ENCODE measurements at places on chromosomes 11 and 22.

- DNase-seq, result no peak
These were observed 50.9 kb upstream of the NFRKB start for GRCh38 chr11:129946256-129946655.

GRCh38 chr22:40310768-40311120 lies 35.6 kb upstream of the ADSL start:
- no peak for DNase-seq

DNA sequence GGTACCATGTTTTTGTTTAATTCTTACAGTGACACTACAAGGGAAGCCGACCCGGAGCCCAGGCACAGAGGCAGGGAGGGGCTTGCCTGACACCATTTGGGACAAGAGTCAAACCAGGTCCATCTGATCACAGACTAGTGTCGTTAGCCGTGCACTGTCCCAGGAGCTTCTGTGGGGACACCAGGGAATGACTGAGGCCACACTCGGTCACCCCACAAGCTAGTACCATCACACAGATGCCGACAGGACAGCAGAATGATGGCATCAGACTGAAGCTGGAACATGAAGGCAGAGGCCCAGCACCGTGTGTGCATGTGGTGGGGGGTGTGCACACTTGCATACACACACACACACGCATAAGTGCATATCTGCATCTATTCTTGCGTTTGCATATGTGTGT lies 61.5 kb upstream of the NECTIN1 start:
- DNase-seq, result no peak

DNA sequence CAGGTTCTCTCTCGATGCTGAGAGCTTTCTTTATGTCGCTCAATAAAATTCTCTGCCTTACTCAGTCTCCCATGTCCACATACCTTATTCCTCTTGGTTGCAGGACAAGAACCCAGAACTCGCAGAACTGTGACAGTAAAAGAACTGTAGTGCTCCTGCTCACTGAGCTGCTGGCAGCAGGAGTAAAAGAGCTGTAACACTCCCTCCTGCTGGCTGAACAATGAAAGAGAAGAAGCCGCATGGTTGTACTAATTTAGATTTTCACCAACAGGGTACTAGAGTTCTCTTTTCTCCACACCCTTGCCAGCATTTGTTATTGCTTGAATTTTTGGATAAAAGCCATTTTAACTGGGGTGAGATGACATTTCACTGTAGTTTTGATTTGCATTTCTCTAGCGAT lies 433.2 kb downstream of the GUCY1A2 start:
- DNase-seq, result no peak

DNA sequence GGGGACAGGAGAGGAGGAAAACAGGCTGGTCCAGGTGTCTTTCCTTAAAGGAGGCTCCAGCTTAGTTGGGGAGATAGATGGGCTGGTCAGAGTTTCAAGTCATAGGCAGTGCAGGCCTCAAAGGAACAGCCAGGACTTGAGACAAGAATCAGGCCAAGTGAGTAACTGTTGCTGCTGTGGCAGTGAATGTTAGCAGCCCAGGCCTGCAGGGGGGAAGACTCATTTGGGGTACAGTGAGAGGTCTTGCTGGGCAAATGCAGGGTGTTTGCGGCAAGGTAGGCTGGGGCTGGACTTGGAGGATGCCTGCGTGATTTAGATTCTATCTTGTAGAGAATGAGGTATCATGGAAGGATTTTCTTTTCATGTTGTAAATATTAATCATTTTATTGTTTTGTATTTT lies 24.1 kb downstream of the PTPRJ start:
- no peak for DNase-seq

GRCh38 chr11:3745161-3745560 lies 52.2 kb downstream of the NUP98 start:
- no peak for DNase-seq

GRCh38 chr11:129743112-129743815 lies 72.4 kb upstream of the TMEM45B start:
- no peak for DNase-seq

DNA sequence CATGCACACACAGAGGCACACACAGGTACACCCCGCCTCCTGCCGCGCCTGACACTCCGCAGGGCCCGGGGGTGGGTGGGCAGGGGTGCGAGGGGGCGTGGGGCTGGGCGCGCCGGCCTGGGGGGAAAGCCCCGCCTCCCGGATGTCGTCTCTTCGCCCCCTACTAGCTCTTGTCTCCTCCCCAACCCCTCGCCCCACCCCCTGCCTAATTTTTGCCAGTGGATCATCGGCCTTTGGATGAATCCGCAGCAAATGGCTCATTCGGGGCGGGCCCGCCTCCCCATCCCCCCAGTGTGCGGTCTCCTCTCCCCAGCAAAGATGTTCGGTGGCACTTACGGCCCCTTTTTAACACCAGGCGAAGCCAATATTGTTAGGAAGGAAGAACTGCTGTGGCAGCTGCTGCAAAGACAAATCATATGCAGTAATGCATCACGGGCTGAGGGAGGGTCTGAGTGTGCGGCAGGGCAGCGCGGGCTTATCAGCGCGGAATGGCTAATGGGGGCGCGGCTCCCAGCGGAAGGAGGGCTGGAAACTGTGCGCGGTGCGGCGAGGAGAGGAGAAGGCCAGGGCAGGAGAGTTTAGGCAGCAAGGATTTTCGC lies 13.4 kb upstream of the NECTIN1 start:
- DNase-seq, result no peak

- no peak for DNase-seq
These were observed 3.9 kb downstream of the CDC42EP1 start for GRCh38 chr22:37564111-37564711.

- DNase-seq, result no peak
These were observed 10.7 kb upstream of the POGLUT3 start for GRCh38 chr11:108508653-108509593.

DNA sequence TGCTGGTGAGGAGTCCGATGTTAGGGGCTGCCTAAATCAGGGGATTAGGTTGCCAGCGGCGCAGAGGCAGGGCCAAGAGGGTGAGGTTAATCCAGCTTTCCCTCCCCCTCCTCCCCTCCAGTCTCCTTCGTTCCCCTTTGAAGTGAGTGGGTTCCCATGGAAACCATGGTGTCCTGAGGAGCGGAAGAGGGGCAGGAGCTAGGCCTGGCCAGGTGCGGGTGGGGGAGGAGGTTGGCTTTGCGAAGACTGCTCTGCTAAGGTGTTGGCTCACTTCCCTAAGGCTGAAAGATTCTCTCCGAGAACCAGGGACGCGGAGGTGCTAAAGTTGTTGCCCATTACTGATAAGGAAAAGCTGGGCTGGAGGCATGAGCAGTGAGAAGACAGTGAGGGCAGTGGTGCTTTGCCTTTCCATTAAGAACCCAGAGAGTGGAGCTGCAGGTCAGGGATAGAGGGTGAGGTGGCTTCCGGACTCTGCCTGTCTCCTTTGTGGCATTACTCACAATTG lies 124.6 kb downstream of the FEZ1 start:
- no peak for DNase-seq

- no peak for DNase-seq
These were observed 98.0 kb upstream of the TRIM77 start for GRCh38 chr11:89612096-89612495.

DNA sequence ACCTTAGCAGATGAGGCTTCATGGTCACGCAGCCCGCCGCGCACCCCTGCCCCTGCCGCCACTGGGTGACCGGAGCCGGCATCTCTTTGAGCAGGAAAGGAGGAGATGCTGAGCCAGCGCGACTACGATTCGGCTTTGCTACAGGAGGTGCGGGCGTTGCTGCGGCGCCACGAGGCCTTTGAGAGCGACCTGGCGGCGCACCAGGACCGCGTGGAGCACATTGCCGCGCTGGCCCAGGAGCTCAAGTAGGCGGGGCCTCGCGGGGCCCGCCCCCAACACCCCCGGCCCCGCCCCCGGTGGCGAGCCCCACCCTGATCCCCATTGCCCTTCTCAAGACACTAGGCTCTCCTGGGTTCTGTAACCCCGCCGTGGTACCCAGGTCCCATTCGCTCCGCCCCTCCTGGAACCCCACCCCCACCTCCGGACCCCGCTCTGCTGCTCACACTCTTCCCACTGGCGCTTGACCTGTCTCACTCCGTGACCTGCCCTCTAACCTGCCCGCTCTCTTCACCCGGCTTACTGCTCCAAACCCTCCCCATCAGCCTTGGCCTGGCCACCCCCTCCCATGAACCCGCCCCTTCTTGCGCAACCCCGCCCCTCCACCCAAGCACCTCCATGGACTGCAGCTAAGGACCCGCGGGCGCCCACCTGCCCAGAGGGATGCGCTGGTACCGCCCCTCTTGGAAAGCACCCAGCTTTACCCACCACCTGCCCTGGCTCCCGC lies 9.1 kb downstream of the CTSF start:
- DNase-seq, result no peak

GRCh38 chr11:102989379-102990047 lies 34.0 kb upstream of the MMP13 start:
- no peak for DNase-seq

DNA sequence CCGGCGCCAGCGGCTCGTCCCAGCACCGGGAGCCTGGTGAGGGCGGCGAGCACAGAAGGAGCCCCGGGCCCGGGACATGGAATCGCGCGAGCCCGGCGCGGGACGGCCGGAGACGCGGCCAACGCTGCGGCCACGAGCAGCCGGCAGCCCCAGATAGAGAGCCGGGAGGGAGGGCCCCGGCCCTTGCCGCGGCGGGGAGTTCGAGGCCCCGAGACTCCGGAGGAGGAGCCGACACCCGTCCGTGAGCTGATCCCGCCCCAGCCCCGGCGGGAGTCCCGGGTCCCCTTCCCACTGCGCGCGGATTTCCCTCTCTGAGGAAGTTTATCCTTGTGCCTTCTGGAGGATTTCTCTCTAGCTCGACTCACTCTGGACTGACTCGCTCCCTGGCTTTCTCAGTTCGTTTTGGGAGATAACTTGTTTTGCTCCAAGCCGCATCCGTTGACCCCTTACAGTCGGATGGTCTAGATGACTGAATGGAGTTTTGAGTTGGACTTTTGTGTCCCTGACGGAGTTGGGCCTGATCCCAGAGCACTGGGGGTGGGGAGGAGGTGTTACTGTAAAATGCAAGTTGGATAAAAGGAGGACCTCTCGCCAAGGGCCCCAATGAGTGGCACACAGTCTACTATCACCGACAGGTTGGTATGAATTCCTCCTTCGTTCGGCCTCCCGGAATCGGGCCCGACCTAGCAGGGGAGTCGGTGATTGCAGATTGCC lies 585 bp downstream of the ARHGEF12 start:
- DNase-seq, result no peak

- DNase-seq, result no peak
These were observed 7.0 kb upstream of the MPPED1 start for GRCh38 chr22:43404673-43405385.

- DNase-seq, result no peak
These were observed 18.2 kb downstream of the CALCA start for GRCh38 chr11:14953904-14954303.

GRCh38 chr11:15851051-15851498 lies 505.3 kb downstream of the SOX6 start:
- no peak for DNase-seq

DNA sequence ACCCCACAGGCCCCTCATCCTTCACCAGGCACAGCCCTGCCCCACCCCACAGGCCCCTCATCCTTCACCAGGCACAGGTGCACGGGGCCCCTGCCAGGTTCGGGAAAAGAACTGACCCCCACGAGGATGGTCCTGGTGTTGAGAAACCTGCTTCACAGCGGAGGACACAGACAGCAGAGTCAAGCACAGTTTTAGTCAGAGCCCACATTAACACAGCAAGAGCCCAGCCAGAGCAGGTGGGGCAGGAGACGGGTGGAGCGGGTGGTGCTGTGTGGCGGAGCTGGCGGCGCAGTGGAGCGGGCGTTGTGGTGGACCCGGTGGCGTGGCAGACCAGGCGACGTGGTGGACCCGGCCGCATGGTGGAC lies 1085.5 kb downstream of the BRD1 start:
- DNase-seq, result no peak

DNA sequence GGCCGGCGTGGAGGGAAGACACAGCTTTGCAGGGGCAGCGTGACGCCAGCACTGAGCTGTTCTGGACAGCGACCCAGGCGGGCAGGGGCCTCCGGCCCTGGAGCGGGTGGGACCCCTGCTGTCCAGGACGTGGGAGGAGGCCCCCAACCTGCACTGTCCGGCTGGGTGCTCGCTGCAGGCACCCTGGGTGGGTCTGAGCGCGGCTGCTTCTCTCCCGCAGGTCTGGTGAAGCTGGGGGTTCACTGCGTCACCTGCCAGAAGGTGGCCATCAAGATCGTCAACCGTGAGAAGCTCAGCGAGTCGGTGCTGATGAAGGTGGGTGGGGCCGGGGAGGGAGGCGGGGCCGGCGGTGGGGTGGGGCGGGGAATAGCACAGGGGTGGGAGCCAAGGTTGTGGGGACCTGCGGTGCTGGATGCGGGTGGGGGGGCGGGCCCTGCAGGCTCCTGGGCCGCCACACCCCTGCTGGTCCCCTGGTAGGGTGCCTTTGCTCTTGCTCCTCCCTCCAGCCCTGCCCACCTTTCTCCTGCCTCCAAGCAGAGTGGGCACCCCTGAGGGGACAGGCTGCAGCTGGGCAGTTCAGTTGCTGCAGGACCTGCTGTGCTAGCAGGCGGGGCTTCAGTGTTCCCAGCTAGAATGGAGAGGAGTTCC lies 46.2 kb downstream of the BRSK2 start:
- no peak for DNase-seq

DNA sequence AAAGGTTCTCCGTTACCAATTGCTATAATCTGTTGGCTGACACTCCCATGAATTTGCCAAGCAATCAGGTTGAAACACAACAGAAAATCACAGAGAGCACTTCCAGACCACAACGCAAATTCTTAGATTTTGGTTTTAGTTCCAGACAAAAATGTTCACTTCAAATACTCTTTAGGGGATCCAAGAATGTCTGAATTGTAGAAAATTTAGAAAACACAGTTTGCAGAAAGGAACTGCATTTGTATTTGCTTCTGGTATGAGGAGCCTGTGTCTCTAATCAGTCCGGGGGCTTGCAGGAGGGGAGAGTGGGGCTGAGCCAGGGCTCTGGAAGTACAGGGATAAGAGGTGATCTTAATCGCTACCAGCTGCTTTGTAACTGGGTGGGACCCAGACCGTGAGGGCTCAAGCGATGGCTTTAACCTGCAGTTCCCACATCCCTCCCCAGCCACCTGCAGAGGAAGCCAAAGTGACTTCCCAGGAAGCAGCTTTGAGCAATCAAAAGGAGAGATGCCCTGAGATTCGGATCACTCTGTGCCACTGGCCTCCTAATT lies 18.7 kb downstream of the SCUBE2 start:
- no peak for DNase-seq
